Stimulated activated CD8-positive, alpha-beta memory T cell treated with anti-CD3 and anti-CD28 coated beads, Interleukin-2, amount 100 ng/mL, for 1 hour (primary cell): ENCODE measurements at places on chromosomes 16 and 17.

DNA sequence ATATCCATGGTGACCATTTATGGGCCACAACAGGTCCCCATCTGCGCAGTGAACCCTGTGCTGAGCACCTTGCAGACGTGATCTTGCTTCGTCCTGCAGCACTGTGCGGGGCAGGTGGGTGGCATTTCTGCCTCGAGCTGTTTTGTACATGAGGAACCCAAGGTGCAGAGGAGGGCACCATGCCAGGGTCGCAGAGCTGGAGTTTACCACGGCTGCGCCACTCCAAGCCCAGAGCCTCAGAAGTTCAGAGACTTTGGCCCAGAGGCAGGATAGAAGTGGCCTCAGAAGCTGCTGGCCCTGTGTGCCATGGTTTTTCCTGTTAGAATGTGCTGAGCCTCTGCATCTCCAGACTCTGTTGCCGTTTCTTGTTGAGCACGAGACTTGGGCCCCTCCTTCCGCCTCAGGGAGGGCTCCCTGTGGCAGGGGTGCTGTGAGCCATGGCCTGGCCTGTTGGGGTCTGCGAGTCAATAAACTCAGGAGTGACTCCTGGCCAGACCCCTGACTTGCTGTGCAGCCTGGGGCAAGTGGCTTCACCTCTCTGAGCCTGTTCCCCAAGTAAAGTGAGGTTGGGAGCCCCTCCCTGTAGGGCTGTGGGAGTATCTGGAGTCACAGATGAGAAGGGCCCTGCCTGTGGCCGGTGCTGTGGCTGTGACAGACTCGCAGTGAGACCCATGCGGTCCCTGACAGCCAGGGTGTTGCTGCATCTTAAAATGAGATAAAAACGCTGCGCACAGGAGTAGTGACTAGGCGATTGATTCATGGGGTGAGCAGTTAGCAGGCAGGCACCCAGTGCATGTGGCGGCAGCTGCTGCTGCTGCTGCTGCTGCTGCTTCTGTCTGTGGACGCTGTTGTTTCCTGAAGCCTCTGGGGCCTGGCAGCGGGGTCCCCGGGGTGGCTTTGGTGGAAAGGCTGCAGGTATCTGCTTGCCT lies 11.8 kb downstream of the MAP2K3 start:
- DNase-seq, result no peak

DNA sequence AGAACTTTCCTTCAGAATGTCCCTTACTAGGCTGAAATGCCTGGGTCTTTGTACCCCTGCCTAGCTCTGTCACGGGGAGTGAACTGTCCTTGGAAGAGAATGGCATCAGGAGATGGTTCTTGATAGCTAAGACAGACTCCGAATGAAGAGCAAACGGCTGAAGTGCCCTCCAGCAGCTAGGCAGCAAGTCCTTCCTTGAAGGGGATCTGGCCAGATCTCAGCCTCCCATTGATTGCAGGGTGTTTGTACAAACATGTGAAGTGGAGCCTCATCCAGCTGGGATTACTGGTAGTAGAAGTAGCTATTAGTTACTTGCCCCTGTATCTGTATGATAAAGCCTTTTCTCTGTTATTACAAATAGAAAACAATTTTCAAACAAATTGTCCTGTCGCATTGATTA lies 30.9 kb downstream of the LRRC36 start:
- no peak for DNase-seq

DNA sequence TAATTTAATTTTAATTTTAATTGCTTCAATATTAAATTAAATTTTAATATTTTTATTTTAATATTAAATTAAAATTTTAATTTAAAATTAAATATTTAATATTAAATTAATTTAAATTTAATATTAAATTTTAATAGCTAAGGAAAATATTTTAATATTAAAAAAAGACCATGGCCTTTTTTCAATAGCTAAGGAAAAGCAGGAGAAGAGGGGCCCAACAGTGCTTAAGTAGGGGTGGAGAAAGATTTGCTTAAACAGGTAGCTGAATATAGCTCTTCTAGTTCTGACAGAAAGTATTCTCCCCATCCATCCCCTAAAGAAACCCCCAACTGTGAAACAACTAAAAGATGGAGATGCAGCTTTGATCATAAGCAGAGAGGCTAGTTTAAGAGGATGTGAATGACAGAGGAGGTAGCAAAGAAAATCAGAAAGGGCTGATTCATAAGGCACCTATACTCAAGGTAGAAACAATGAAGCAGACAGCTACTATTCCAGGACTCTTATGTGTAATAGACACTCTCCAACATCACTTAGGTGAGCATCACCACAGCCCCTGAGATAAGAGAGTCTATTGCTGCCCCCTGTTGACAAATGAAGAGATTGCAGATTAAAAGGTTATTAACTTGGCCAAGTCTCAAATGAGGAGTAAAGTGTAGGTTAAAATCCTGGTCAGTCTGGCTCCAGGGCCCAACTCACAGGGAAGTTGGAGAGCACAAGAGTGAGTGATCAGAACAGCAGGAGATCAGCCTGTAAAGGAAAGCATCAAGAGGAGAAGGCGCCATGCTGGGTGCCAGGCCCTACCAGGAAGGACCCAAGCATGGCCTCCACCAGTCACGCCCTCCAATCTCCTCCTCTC lies 7.8 kb upstream of the RNASEK start:
- no peak for DNase-seq

- no peak for DNase-seq
These were observed 180.3 kb upstream of the MYOCD start for GRCh38 chr17:12485361-12485906.

DNA sequence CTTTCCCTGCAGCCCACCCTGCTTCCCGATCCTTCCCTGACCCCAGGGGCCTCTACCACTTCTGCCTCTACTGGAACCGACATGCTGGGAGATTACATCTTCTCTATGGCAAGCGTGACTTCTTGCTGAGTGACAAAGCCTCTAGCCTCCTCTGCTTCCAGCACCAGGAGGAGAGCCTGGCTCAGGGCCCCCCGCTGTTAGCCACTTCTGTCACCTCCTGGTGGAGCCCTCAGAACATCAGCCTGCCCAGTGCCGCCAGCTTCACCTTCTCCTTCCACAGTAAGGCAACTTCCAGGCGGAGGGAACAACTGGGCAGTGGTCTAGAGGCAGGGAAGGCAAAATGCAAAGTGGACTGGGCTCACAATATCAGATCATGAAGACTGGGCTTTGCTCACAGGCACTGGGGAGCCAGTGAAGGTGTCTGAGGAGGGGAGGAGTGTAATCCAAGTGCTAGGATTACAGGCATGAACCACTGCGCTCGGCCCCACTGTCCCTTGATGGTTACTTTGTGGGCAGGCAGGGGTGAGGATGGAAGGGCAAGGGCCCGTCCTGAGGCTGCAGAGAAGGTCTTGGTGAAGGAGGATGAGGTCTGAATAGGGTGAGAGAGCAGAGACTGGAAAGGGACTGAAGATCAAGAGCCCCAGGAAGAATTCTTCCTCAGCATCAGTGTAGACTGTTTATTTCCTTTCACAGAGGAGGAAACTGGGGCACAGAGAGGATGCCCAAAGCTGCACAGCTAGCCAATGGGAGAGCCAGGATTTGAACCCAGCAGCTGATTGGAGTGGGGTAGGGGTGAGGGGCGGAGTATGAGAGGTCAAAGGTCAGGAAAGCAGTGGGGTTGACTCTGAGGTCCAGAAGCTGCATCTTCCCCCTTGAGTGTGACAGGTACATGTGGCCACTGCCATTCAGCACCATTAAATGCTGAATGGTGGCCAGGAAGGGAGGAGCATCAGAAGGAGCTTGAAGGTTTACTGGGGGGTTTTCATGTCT lies 16.5 kb upstream of the ADGRG3 start:
- DNase-seq, result no peak

GRCh38 chr17:74206332-74206818 lies 2.9 kb downstream of the RPL38 start:
- no peak for DNase-seq

- DNase-seq, result no peak
These were observed 81.0 kb downstream of the C16orf78 start for GRCh38 chr16:49454426-49455180.

- DNase-seq, result no peak
These were observed 166.2 kb upstream of the ASIC2 start for GRCh38 chr17:33459078-33459940.

GRCh38 chr17:61144617-61145564 lies 254.8 kb upstream of the TBX2 start:
- DNase-seq, result no peak

GRCh38 chr17:58120195-58120822 lies 27.9 kb upstream of the OR4D1 start:
- DNase-seq, result no peak

- DNase-seq, result no peak
These were observed 49.5 kb upstream of the CCL1 start for GRCh38 chr17:34412534-34412933.

DNA sequence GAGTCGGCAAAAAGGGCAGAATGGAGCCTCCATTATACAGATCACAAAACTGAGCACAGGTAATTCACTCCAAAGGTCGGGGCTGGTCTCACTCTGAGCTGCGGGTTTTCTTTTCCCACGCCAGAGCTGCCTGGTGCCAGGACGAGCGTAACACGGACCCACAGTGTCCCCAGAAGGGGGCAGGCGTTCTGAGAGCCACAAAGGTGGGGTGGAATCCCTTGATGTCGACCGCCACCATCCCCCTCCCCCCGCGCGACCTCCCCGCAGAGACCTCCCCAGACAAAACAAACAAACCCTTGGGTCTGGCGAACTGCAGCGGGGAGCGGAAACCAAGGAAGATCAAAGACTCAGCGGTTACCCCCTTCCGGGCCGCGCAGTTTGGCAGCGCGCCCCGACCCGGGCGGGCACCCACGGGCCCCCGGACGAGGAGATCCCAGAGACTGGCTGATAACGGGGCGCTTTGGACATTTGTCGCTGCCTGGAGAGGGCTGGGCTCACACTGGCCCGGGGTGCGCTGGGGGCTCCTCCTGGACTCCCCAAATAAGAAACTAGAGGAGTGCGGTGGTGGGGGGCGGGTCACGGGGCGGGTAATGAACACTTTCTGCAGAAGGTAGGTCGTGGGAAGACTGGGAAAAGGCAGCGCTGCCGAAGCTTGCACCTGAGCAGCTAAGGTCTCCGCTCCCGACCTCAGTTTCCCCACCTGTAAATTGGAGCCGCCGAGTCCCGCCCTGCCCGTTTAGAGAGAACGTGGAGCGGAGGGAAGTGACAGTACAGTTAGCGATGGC lies 664 bp upstream of the NKD1 start:
- DNase-seq, result peak; percentile 73

- no peak for DNase-seq
These were observed 92.8 kb downstream of the IRX3 start for GRCh38 chr16:54193665-54194333.

DNA sequence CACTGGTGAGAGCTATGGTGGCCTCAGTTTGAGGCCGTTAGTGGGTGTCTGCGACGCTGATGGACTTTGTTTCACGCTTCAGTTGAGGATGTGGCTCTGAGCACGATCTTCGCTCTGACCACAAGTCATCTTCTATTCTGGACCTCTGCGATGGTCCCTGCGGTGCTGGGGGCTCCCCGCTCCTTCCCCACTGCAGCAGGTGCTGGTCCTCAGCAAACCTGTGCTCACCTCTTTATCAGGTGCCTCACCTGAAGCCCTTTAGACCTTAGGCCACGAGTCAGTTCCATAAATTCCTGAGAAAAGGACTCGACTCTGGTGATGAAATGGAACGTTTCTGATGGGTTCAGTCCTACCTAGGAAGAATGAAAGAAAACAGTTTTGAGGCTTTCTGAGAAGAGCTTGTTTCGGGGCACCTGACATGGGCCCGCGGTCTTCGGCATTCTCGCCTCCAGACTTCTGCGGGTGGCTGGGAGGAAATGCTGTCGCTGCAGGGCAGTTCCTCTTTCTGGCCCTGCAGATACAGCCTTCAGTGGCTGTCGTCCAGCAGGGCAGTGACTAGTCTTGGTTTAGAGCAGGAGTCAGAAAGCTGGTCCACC lies 4.7 kb downstream of the KCTD5 start:
- DNase-seq, result no peak

DNA sequence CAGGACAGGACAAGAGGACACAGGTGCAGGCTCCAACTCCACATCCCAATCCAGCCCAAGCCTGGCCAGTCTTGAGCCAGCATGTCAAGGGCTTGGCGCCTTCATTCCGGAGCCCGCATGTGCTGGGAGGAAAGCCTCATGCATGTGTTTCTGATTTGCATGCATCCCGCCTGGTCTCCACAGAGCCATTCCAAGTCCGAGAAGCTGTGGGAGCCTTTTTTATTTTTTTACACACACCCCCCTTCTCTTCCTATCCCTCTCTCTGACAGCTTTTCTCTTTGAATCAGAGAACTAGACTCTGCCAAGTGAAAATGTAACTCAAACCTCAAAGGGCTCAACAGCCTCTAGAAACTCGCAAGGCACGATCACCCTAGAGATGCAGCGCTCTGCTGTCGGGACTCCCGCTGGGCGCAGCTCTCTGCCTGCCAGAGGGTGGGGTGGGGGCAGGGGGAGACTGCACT lies 45.1 kb downstream of the NOG start:
- DNase-seq, result no peak

GRCh38 chr17:2482218-2482617 lies 29.5 kb downstream of the METTL16 start:
- DNase-seq, result no peak

- no peak for DNase-seq
These were observed 43.7 kb downstream of the CMTM4 start for GRCh38 chr16:66652661-66653360.

DNA sequence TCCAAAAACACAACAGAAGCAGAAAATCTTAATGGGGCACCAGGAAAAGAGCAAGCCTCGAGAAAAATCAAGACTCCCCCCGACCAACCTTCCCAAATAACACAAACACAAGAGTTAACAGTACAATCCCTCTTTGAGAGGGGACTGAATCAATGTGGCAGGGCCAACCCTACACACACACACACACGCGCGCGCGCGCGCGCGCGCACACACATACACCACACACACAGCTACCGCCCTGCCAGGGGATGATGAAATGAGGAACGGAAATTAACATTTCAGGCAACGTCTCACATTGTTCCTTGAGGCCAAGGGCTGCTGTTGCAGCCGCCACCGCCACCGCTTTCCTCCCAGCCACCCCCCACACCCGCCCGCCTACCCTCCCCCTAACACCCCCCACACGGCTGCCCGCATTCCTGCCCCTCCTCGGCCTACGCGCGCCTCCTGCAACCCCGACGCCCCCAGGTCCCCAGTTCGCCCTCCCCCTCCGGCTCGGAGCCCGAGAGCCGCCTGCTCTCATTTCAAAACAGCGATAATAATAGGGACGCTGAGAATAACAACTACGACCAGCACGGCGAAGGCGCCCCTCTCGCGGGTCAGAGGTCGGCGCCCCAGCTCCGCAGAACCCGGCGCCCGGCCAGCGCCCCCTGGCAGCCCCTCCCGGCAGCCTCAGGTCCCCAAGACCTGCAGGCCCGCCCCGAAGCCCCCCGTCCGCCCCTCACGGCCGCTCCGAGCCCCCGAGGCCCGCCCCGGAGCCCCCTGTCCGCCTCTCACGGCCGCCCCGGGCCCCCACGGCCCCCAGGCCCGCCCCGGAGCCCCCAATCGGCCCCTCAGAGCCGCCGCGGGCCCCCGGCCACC lies 1.1 kb downstream of the ANKRD11 start:
- DNase-seq, result peak; percentile 66

DNA sequence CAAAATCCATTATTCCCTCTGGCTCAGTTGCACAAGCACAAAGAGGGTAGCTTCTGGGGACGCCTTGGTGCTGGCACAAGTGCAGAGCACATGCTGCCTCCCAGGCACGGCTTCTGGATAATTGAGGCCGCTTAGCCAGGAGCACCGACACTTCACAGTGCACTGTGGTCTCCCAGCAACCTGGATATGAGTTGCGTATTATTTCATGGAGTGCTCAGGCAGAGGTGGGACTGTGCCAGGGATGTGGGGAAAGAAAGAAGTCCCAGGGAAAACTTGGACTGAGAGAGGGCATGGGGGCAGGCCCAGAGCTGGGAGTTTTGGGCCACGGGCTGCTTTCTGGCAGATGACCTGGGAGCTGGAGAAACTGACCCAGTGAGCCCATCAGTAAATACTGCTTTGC lies 37.5 kb downstream of the MPRIP start:
- DNase-seq, result no peak

GRCh38 chr17:78130437-78131101 lies at the start of gene TMC8:
Gene TMC8, plus strand, starts transcription at chr17:78130771. Its CDS starts 818 bp downstream, at chr17:78131589.
- peak; percentile 63 for DNase-seq
